Natural killer cell (primary cell): ENCODE measurements at places on chromosomes 7 and 10. TPM values are rescaled to one million over a fixed set of nuclear protein-coding genes. Genes with fewer than 3 reads are reported as not detected.

- no peaks in the 10 kb centered on the region for H3K27me3 ChIP-seq
- no peak for DNase-seq
- no peaks in the 10 kb centered on the region for H3K4me1 ChIP-seq
- no peaks in the 10 kb centered on the region for H3K36me3 ChIP-seq
- H3K27ac ChIP-seq, result no peak overlapping the region
- no peak overlapping the region for H3K4me3 ChIP-seq
These were observed 476.9 kb downstream of the KCNMA1 start for GRCh38 chr10:77160679-77161078.

- H3K36me3 ChIP-seq, result peaks cover 39% of the 10 kb centered on the region
- H3K27ac ChIP-seq, result no peak overlapping the region
- H3K4me3 ChIP-seq, result no peak overlapping the region
- DNase-seq, result no peak
These were observed 29.1 kb downstream of the TES start for GRCh38 chr7:116239434-116239833.

DNA sequence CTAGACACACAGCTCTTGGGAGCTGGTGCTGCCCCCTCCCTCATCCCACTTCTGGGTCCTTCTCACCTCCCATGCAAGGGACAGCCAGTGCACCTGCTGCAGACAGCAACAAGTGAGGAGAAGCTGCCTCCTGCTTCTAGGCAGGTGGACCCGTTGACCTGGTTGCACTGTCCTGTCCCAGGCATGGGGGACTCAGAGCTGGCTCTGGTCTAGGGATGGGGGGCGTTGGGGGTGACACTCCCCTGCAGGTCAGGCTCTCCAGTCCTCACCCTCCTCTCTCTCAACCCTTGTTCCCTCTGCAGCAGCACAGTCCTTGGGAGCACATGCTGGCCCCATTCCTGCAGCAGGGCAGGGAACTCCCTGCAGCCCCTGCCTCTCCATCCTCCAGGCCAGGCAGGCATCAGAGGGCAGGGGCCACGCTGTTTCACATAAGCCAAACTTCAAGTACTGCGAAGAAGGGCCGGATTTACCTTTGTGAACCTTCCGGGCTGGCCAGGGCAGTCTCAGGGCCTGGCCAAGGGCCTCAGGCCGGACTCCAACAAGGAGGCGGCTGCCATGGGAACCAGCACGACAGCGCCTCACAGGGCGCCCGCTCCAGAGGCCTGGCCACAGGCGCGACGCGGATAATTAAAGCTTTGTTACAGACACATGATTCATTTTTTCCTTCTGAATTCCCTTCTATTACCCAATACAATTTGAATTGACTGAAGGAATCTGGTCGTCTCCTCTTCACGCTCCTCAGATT, 48.5 kb downstream of the RASGEF1A start:
- H3K4me1 ChIP-seq, result peaks cover 12% of the 10 kb centered on the region
- H3K36me3 ChIP-seq, result no peaks in the 10 kb centered on the region
- no peak for DNase-seq
- H3K27me3 ChIP-seq, result no peaks in the 10 kb centered on the region

- no peak overlapping the region for H3K4me3 ChIP-seq
- H3K4me1 ChIP-seq, result no peaks in the 10 kb centered on the region
- H3K27ac ChIP-seq, result no peak overlapping the region
- H3K27me3 ChIP-seq, result no peaks in the 10 kb centered on the region
These were observed 36.1 kb downstream of the MAD1L1 start for GRCh38 chr7:2196381-2197378.

DNA sequence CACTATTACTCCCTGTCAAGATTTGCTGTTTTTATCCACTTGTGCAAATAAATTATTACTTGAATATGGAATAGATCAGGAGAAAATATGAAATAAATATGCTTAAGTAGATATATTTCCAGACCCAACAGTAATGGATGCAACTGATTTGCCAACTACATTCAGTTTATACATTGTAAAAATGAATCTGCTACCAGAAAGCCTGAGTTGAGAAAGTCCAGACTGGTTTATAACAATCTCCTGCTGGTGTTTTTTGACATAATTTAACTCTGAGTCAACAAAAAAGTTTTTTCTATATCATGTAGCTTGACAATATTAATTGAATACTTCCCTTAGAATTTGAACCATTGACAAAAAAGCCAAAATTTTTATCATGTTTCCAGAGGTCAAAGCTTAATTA, 265.8 kb upstream of the SEMA3D start:
- no peaks in the 10 kb centered on the region for H3K36me3 ChIP-seq
- DNase-seq, result no peak
- no peak overlapping the region for H3K27ac ChIP-seq
- H3K4me1 ChIP-seq, result no peaks in the 10 kb centered on the region
- no peaks in the 10 kb centered on the region for H3K27me3 ChIP-seq
- no peak overlapping the region for H3K4me3 ChIP-seq

DNA sequence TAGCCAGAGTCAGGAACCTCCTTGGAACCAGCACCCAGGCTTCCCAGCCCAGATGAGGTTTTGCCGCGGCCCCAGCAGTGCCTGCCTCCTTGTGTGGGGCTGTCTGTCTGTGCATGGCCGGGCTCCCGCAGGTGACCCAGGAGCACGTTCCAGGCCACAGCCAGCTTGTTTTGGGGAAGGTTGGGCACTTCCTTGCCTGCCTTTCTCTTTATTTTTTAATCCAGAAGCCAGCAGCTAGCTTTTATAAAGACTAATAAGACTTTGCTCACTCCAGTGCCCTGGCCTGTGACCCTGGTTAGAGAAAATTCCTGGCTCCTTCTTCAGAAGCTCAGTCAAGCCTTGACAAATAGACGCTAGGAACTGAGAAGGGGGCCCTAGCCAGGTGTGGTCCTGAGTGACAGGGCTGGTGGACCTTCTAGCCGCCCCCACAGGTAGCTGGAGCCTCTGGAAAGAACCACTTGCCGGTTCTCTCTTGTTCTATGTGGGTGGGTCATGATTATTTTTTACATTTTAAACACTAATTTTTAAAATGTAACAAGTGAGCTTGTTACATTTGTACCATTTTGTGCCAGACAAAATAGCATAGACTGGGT, 837 bp downstream of the SLC29A3 start:
- H3K4me1 ChIP-seq, result peaks cover 21% of the 10 kb centered on the region
- H3K27ac ChIP-seq, result no peak overlapping the region
- no peaks in the 10 kb centered on the region for H3K27me3 ChIP-seq
- no peak for DNase-seq
- H3K4me3 ChIP-seq, result peak overlapping the region; percentile 82

DNA sequence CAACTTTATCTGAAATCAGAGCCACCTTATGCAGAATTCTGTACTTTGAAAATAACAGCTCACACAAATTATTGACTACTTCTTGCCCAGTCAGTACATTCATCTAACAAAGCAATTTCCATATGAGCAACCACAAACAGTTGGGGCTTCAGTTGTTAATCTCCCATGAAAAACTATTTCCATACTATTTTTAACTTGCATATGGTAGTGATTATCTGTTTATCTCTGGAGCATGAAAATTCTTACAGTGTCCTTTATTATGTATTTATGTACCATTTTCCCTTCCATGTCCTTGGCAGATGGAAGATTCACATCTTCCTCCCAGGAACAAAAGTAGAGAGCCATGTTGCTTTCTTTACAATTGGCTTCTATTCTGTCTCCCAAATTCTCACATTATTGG, 285.7 kb downstream of the CRPPA start:
- H3K4me3 ChIP-seq, result no peak overlapping the region
- H3K4me1 ChIP-seq, result no peaks in the 10 kb centered on the region
- H3K27ac ChIP-seq, result no peak overlapping the region
- H3K27me3 ChIP-seq, result no peaks in the 10 kb centered on the region
- H3K36me3 ChIP-seq, result no peaks in the 10 kb centered on the region
- no peak for DNase-seq

GRCh38 chr10:13840036-13840435, 253.3 kb downstream of the PRPF18 start:
- no peak overlapping the region for H3K27ac ChIP-seq
- H3K4me3 ChIP-seq, result no peak overlapping the region

DNA sequence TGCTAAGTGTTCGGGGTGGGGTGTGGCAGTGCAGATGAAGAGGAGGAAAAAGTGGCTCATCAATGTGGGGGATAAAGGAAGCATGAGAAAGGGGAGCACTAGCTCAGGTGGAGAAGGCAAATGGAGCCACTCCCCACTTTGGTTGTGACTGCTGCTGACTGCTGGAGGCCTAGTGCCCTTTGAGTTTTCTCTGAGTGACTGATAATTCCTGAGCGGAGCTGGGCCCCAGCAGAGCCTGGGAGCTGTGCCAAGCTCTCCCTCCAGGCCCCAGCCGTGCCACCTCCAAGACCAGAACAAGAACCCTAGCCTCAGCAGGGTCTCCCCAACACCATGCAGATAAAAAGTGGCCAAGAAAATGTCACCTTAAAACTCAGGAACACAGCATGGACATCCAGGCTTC, 9.7 kb upstream of the RASSF4 start:
- peaks cover 5% of the 10 kb centered on the region for H3K36me3 ChIP-seq
- H3K27ac ChIP-seq, result no peak overlapping the region
- H3K4me1 ChIP-seq, result peaks cover 19% of the 10 kb centered on the region
- no peaks in the 10 kb centered on the region for H3K27me3 ChIP-seq

DNA sequence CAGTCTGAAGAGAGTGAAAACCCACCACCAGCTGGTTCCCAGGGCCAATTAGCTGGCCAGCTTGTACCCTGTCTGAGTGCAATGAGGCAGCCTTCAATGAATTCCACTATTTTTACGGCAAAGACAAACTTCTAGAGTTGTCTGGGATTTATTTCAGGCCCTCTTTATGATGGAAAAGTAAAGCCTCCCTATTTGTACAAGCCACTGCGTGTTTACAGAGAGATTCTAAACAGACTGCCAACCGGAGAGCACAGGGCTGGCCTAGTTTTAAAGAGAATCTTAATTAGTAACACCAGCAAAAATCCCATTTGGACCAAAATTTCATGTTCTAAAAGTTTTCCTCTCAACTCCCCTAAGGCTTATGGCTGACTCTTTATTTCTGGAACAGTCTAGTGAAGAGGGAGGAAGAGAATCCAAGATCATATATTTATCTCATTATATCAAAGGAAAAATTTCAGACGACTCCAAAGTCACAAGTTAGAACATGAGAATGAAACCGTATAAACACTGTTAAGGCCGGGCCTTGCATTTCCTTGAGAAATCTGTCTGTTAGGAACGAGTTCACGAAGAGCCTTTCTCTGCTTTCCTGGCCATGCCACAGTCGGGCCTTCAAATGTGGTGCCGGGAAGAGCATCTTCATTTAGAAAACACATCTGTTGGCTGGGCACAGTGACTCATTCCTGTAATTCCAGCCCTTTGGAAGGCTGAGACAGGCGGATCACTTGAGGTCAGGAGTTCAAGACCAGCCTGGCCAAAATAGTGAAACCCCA, 724.6 kb upstream of the NRP1 start:
- H3K27ac ChIP-seq, result no peak overlapping the region
- no peaks in the 10 kb centered on the region for H3K4me1 ChIP-seq
- H3K36me3 ChIP-seq, result no peaks in the 10 kb centered on the region
- no peaks in the 10 kb centered on the region for H3K27me3 ChIP-seq
- H3K4me3 ChIP-seq, result no peak overlapping the region

DNA sequence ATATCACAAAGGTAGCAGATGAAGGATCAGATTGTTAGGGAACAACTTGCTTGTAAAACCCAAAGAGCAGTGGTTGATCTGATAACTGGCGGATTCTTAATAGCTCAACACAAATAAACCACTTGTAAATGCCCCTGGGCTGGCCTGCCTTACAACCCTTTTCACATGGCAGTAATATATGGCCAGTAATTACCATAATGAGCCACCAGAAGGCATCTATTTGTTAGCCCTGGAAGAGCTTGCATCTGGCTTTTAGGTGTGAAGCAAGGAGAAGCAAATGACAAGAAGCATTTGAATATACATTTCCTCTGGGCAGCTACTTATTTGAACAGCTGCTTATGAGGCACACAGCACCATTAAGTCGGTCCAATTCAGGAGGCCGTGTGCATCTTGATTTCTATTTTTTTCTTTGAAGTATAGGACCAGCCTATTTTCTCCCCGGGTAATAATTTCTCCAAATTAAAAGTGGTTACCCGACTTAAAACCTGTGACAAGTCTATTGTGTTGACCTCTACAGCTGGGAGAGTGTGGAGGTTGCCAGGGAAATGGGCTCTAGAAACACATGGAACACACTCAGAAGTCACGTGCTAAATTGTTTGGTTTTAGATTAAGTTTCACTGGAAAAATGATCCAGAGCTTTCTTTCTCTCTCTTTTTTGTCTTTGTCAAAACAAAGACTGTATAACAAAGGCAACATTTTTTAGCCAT, 113.4 kb downstream of the SEM1 start:
- H3K4me1 ChIP-seq, result no peaks in the 10 kb centered on the region
- no peak overlapping the region for H3K27ac ChIP-seq
- H3K4me3 ChIP-seq, result no peak overlapping the region
- DNase-seq, result peak; percentile 7

GRCh38 chr7:124403112-124403511, 362.5 kb downstream of the GPR37 start:
- no peak overlapping the region for H3K27ac ChIP-seq
- H3K27me3 ChIP-seq, result no peaks in the 10 kb centered on the region
- H3K36me3 ChIP-seq, result no peaks in the 10 kb centered on the region

DNA sequence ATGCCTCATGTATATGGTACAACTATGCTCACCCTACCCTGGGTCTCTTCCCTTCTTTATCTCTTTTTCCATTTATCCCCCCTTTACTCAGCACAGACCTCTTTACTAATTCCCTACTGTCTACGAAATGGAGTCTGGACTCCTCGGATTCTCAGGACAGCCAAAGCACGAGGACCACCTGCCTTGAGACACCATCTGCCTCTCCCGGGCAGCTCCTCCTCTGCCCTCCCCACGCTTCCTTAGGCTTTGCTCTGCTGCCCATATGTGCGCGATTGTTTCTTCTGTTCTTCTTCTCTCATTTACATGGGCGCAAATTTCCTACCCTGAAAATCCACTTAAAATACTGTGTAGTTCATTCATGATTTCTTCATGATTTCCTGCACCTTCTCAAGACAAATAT, 62.7 kb upstream of the STK17A start:
- H3K27ac ChIP-seq, result no peak overlapping the region
- no peaks in the 10 kb centered on the region for H3K4me1 ChIP-seq
- no peak overlapping the region for H3K4me3 ChIP-seq
- no peaks in the 10 kb centered on the region for H3K27me3 ChIP-seq
- no peak for DNase-seq
- no peaks in the 10 kb centered on the region for H3K36me3 ChIP-seq

GRCh38 chr10:103463499-103463898, 4.8 kb upstream of the CALHM1 start:
- H3K36me3 ChIP-seq, result no peaks in the 10 kb centered on the region
- peaks cover 30% of the 10 kb centered on the region for H3K4me1 ChIP-seq

DNA sequence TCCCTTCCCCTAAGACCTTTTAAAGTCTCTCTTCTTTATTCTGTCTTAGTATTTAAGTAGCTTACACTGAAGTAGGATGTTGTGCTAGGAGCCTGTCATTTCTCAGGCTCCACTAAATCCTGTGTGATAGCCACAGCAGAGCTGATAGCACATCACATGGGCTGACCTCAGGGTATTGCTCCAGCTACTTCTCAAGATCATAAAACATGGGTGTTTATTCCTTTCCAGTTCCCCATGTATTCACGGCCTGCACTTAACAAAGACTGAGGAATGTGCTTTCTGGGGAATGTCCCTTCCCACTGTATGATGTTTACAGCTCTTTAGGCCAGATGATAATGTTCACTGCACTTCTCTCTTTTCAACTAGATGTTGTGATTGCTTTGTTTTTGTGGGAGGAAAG, 1086.8 kb downstream of the KCNMA1 start:
- no peaks in the 10 kb centered on the region for H3K27me3 ChIP-seq
- H3K36me3 ChIP-seq, result no peaks in the 10 kb centered on the region
- DNase-seq, result no peak
- H3K27ac ChIP-seq, result no peak overlapping the region
- no peak overlapping the region for H3K4me3 ChIP-seq
- peaks cover 3% of the 10 kb centered on the region for H3K4me1 ChIP-seq

Gene SFTPA2
- not detected for total RNA-seq

Gene SLC26A4
- 0.45 TPM for total RNA-seq

Gene FRAT1
- 45.0 TPM for total RNA-seq

Gene PRR15
- not detected for total RNA-seq

Gene SCIN
- not detected for total RNA-seq
